Stimulated activated CD8-positive, alpha-beta memory T cell treated with anti-CD3 and anti-CD28 coated beads, Interleukin-12 subunit alpha, Interleukin-12 subunit beta, amount 100 ng/mL, for 4 hours (primary cell): ENCODE measurements at places on chromosomes 5 and 9.

DNA sequence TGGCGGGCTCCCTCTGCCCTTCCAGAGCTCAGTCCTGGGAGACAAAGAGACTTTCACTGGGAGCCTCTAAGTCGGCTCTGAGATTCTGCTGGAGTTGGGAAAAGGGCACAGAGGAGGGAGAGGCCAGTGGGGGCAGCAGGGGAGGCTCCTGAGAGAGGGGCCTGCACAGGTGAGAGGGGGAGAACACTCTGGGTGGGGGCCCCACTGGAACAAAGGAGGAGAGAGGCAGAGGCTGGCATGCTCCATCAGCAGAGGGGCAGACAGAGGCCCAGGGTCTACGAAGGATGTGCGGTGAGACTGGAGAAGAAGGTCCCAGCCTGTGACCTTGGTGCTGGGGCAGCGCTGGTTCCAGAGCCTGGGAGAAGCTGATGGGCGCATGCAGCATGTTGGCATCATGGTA, 8.9 kb downstream of the TCF7 start:
- DNase-seq, result no peak

GRCh38 chr5:126527892-126528291, 67.1 kb downstream of the ALDH7A1 start:
- DNase-seq, result no peak

- no peak for DNase-seq
Observed at GRCh38 chr5:132549576-132549975, 6.3 kb upstream of the IL5 start.

GRCh38 chr5:10064546-10065195, 185.0 kb downstream of the ATPSCKMT start:
- no peak for DNase-seq

GRCh38 chr5:170522211-170523141, 18.7 kb downstream of the KCNIP1 start:
- DNase-seq, result no peak

DNA sequence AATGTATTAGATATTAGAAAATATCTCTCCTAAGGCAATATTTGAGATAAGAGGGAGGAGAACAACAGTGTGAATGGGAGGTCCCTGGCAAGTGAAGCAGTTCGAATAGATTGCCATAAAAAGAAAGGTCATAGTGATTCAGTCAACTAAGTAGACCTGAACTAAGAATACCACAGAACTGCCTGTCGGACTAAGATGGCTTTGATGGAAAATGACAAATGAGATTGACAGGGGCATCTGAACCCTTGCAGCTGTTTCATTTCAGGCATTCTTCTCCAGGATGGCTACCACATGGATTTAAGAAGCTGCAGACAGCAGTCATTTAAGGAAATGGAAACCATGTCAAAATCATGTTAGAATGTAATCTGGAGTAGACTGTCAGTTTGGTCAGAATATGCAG, 308.4 kb upstream of the MEF2C start:
- DNase-seq, result no peak

DNA sequence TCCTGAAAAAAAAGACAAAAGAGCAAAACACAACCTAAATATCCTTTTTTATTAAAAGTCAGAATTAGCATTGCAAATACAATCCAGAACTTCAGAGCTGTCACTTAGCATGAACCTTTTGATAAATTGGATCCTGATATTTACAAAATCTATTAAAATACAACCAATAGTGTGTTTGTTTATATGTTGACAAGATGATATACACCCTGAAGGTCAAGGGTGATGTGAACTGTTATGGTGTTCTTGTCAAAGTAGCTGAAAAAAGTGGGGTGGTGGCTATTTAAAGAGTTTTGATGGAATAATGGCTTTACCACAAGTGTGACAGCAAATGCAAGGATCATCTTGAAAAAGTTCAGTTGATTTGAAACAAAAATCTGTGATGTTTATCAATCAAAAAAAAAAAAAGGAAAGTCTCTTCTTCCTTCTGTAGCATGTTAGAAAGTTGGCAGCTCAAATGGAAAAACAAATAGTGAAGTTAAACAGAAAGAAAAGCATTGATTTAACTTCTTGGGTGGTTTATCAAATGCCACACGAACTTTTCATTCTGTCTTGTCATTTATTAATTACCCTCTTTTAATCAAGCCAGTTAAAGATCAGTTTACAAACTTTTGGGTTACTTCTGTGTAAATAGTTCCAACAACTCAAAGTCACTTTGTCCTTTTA, 44.5 kb downstream of the PRDM6 start:
- no peak for DNase-seq

- DNase-seq, result no peak
Observed at GRCh38 chr9:96186591-96187011, 115.4 kb downstream of the HSD17B3 start.

DNA sequence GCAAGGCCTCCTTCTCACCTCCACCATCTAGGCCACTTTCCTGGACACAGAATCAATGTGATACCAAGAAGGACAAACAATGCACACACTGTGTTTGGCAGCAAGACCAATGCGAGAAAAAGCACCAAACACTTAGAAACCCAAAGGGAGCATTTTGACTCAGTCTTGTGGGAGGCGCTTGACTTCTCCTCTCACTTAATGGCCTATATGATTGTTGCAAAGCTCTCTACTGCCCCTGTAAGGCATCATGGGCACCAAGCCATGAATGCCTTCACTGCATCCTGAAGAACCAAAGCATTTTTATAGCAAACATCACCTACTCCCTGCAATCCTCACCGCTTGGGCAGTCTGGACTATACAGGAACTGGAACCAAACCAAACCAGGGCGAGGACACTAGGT, 57.5 kb downstream of the CDH6 start:
- no peak for DNase-seq

GRCh38 chr9:104972242-104972866, 44.4 kb upstream of the ABCA1 start:
- no peak for DNase-seq

- DNase-seq, result no peak
Observed at GRCh38 chr5:62007457-62007856, 298.5 kb upstream of the KIF2A start.

- no peak for DNase-seq
Observed at GRCh38 chr9:137317021-137317717, 15.1 kb upstream of the NRARP start.

GRCh38 chr5:76489877-76490688, 87.0 kb downstream of the IQGAP2 start:
- no peak for DNase-seq

- no peak for DNase-seq
Observed at GRCh38 chr9:116549061-116549664, 137.9 kb upstream of the TRIM32 start.

DNA sequence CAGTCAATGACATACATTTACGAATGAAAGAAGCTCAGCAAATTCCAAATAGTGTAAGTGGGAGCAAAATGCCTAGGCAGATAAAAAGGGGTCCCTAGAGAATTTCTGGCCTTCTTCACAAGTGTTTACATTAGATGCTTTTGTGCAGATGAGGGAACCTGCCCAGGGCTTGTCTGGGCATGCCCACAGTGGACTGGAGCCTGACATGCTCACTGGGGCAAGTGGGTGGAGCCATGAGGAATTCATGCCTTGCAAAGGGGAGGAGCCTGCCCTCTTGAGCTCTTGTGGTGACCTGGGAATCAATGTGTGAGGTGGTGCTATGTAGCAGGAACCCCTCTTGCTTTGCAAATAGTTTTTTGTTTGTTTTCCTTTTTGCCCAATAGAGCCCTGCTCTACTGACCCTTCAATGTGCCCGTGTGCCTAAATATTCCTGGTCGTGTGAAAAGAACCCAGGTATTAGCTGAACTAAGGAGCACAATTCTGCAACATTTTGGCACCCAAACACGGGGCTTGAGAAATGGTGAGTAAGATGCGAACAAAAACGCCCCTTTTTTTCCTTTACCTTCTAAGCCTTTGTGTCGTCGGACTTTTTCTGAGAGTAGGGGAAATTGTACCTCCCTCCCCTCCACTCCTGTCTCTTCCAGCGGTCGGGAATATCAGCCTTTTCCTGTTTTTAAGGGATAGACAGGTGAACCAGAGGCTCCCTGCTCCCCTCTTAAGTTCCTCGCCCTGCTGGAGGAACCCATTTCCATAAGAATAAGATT, 433.8 kb upstream of the CDH9 start:
- no peak for DNase-seq

GRCh38 chr9:116450378-116451139, 236.5 kb upstream of the TRIM32 start:
- DNase-seq, result no peak

DNA sequence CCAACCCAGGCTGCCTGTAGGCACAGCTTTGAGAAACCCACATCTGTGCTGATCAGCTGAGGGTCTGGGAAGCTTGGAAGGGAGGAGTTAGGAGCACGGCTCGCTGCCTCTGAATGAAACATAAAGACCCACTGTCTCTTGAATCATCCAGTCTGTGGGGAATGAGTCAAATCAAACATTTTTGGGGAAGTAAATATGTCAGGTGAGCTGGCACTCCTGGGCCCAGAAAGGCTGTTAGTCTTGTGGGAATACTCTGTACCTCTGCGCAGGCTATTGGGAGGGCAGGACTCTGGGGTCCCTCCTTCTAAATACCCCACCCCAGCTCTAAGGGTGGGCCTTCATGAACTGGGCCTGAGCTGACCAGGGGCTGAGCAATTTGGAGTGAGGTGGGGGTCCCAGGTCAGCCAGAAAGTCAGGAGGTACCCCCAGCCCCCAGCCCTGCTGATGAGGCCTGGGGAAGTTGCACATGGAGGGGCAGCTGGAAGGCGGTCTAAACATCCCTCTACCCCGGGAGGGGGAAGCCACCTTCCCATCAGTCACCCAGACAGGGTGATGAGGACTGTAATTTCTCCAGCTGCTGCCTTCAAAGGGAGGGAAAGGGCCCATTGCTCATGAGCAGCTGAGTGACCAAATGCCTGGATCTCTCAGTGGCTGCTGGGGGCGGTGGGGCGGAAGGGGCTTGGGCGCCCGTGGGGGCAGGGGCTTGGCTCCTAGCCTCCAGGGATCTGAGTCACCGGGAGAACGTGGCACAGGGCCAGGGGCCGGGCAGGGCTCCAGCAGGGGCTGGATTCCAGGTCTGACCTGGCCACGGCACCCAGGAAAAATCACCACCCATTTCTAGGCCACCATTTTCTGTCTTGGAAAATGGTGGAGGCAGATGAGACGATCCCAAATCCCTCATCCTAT, 10.8 kb downstream of the FIBCD1 start:
- no peak for DNase-seq

GRCh38 chr5:143506836-143507552, 103.5 kb upstream of the NR3C1 start:
- no peak for DNase-seq

DNA sequence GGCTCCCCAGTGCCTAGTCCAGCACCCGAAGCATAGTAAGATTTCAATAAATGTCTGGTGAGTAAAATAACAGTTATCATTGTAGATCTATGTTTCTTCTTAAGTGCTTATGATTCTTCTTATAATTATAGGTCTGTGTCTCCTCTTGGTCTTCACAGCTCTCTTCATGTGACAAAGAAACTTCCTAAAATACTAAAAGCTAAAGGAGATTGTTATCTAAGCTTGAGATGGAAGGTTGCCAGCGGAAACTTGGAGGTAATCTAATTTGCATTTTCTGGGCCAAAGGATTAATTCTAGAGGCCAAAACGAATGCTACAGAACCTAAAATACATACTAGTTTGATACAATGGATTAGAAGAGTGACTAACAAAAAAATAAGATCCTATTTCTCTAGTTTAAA, 13.6 kb upstream of the ARHGAP26 start:
- DNase-seq, result no peak

GRCh38 chr5:30839956-30840355, 353.5 kb upstream of the CDH6 start:
- no peak for DNase-seq

DNA sequence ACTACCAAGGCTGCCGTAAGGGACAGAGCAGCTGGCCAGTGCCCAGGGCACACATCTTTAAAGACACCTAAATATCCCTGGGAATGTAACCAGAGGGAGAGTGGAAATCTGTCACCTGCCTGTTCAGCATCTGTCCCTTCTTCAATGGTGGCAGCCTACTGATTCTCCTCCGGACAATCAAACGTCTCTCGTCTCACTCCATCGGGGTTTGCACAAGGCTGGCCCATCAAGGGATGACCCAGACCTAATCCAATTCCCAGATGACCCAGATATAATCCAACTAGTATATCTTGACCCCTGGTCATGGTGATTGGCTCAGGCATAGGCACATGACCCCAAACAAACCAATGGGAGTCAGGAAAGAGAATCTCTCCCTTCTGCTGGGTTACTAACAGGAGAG, 93.5 kb downstream of the HRH2 start:
- no peak for DNase-seq

GRCh38 chr5:14681236-14681752, 16.8 kb downstream of the OTULIN start:
- no peak for DNase-seq

GRCh38 chr5:80399526-80400239, 8.2 kb upstream of the ZFYVE16 start:
- DNase-seq, result no peak

DNA sequence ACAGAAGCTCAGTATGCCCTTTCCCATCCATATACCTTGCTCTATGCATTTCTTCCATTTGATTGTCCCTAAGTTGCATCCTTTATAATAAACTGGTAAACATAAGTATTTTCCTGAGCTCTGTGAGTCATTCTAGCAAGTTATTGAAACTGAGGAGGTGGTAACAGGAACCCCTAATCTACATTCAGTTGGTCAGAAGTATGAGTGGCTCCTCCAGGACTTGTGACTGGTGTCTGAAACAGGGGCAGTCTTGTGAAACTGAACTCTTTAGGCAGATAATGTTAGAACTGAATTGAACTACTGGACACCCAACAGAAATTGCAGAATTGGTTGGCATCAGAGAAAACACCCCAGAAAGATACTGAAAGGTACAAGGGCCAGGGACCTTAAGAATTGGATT, 133.1 kb upstream of the POU5F2 start:
- no peak for DNase-seq

- no peak for DNase-seq
Observed at GRCh38 chr9:38006163-38006562, 62.9 kb downstream of the SHB start.

DNA sequence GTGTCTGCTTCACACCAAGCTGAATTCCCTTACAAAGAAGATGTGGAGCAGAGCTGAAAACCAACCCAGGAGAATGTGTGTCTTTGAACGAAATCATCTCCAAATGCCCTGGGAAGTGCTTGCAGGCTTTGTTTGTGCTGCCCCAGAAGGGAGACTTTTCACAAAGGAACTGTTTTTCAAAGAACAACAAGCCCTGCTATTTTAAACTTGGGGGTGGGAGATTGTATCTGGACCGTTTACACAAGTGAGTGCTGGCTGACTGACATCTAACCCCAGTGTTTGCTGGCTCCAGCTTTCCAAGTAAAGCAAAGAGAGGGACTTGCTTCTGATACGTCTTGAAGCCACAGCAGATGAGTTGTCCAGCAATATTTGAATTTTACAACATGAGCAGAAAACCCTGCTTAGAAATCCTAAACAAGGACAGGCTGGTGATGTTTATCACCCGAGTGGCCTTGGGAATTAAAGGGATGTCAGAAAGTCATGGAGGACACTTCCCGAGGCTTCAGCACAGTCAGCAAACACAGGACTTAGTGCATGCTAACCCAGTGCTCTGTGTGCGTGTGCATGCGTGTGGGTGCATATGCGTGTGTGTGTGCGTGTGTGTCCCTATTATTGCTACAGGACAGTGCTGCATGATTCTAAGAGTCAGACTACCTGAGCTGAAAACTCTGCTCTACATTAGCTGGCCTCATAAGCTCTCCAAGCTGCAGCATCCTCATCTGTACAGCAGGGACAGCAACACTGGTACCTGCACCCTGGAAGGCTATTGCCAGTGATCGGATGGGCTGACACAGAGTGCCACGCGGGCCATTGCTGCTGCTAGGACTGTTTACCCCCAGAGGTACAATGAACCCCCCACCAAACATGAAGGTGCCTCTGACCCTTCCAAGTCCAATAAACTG, 1.4 kb downstream of the ADAMTS12 start:
- no peak for DNase-seq
